AG04449 (cell line): ENCODE measurements at places on chromosomes 1 and 21.

GRCh38 chr1:45206808-45207623 lies 611 bp upstream of the ZSWIM5 start:
- no peak for DNase-seq

GRCh38 chr1:181059435-181059834 lies 25.7 kb downstream of the MR1 start:
- no peak for DNase-seq

GRCh38 chr21:38269576-38269936 lies 12.8 kb downstream of the KCNJ15 start:
- DNase-seq: no peak

- no peak for DNase-seq
Measured at GRCh38 chr1:176033474-176033873, 173.6 kb downstream of the COP1 start.

DNA sequence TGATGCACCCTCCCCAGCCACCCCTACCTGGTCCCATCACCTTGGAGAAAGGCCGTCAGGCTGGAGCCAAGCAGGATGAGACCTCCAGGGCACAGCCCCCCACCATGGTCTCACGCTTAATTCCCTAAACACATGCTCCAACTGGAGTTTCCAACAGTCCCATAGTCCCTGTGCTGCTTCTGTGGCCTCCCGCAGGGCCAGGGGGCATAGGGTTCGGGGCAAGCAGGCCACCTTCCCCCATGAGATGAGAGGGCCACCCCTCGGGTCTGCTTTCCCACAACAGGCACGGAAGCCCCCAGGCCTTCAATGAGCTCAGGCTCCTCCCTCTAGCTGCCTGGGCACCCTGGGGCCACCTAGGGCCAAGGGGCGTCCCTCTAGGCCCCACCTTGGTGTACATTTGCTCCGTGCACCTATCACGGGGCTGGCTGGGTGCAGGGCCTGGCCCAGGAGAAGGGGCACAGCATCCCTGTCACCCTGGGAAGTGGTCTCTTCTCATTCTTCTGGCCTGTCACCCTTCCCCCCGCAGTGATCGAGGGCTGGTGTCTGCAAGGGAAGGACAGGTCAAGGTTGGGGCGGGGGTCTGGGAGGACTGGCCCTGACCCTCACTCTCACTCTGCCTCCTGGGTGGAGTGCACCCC lies 42.4 kb downstream of the TRIM11 start:
- DNase-seq: no peak
